ENCODE measurements at places on chromosomes 3 and 15. TPM values are rescaled to one million over a fixed set of nuclear protein-coding genes. Genes with fewer than 3 reads are reported as not detected.

- no peak for DNase-seq
These were observed 6.4 kb upstream of the C15orf39 start for GRCh38 chr15:75195122-75195765.

- DNase-seq, result no peak
These were observed 463.9 kb downstream of the EPHA3 start for GRCh38 chr3:89571298-89571697.

DNA sequence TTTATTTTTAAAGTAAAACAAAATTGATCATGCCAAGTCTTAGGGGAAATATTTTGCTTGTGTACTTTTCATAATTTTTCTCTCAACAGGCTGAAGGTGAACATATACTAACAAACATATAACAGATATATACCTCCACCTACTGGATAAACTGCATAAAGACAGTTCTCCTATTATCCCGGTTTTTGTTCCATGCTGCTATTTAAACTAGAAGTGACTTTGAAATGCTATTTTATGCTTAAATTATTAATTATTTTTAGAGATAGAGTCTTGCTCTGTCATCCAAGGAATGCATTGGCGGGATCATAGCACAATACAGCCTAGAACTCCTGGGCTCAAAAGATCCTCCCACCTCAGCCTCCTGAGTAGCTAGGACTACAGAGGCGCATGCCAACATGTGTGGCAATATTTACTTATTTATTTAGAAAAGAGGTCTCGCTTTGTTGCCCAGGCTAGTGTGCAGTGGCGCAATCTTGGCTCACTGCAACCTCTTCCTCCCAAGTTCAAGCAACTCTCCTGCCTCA lies 49.8 kb downstream of the ST3GAL6 start:
- DNase-seq, result no peak

- no peak for DNase-seq
These were observed 844 bp downstream of the IMPG2 start for GRCh38 chr3:101319531-101319930.

GRCh38 chr15:93417631-93418030 lies 328.6 kb upstream of the RGMA start:
- DNase-seq, result no peak

DNA sequence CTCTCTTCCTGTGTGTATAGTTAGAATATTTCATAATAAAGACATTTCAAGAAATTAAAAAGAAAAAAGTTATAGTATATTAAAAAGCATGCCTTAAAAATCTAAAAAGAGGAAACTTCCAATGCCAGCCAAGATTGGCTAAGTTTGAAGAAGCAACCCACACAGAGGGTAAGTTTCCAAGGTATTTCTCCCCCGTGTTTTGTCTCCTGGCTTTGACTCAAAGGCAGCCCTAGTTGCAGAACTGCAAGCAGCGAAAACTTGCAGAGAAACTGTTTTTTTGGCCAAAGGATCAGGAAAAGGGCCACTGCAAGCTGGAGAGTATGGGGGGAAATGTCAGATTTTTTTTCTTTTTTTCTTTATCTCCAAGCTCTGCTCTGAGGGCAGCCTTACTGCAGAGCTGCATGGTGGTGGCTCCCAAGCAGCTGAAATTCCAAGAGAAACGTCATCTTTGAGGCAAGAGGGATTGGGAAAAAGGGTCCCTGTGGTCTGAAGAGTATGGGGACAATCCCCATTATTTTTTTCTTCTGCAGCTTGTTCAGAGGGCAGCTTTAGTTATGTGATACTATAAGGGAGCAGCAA lies 23.0 kb downstream of the HACL1 start:
- DNase-seq, result no peak

GRCh38 chr3:166110102-166110501 lies 272.9 kb upstream of the BCHE start:
- no peak for DNase-seq

DNA sequence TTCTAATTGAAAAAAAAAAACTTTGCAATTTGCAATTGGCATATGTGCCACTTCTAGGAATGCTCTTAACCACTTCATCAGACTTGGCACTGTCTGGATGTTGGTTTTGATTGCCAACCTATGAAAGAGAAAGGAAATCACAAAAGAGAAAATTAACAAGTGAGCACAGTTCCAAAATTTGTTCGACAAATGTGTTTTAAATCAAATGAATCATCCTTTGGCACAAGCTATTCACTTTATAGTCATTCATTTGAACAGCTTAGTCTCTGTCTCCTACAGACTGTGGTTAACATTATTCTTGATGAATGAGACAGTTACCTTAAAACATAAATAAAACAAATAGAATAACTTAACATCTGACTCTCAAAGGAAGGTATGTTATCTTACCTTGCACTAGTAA lies 265.0 kb downstream of the EPHA3 start:
- no peak for DNase-seq

GRCh38 chr15:33639051-33639450 lies 328.3 kb downstream of the RYR3 start:
- no peak for DNase-seq

DNA sequence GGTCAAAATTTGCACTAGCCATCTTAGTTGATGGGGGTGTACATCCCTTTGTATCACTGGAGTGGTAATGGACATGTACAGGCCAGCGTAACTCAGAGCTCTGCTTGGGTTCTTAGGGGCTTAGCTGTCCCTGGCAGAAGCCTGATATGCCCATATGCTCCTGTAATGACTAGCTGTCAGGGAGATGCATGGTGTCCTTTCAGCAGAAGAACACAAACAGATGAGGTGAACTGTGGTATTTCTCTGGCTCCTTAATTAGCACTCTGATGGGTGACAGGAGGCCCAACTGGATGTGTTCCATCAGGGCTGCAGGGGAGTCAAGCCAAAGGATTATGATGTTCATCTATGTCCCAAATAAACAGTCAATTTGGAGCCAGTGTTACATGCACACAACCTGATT lies 774.5 kb downstream of the AGBL1 start:
- no peak for DNase-seq

DNA sequence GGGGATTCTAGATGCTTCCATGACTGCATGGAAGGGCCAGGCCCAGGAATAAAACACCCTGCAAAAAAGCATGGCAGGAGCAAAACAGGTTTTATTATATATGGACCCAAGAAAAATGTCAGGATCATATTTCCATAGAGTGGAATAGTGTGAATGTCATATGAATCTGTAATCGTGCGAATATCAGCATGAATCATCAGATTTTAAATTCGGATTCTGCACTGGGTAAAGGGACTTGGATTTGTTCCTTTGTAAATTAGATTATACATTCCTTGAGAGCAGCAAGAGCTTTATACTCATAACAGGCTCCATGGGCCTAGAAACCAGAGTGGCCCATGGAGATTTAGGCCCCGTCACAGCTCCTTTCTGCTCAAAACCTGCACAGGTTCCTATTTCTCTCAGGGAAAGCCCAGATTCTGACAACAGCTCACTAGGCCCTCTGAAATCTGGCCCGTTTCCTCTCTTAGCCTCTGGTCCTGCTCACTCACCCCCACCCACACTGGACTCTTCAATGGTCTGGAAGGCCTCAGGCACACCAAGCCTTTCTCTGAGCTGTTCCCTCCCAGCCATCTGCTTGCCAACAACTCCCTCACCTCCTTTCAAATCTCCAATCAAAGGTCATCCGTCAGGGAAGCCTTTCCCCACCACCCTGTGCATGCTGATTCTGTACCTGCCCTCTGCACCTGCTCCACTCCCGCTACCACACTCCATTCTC lies 76.0 kb downstream of the FEM1B start:
- DNase-seq, result no peak

- no peak for DNase-seq
These were observed 192.3 kb downstream of the OCA2 start for GRCh38 chr15:27906802-27907201.

DNA sequence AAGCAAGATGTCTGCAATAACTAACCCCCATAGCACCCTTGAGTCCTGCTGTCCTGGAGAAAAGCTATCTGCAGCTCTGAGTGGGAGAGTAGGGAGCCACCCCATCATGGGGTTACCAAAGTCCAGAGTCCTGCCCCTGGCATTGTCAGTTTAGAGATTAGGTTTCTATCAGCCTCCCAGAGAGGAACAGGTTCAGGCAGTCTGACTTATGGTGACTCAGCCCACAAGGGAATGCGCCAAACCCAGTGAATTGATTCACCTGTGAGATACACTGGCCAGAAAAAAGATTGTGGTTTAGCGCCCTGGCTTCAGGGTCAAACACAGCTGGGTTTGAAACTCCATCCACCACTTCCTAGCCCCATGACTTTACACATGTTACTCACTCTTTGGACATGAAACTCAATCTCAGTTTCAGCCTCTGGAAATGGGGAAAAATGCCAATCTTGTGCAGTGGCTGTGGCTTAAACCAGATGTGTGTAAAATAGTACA lies 263.6 kb upstream of the HES1 start:
- no peak for DNase-seq

DNA sequence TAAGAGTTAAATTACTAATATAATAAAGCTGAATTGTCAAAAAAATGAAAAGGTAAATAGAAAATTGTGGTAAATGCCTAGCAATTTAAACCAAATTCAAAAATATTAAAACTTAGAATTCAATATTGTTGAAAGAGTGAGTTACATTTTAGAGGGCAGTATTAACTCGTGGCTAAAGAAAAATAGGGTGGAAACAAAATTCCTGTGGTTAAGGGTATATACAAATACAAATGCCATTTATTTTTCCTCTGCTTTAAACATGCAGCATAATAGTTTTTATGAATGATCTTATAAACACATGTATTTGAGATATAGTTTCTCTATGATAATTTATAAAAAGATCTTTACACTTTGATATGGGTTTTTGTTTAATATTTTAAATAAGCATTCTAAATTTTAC lies 79.0 kb downstream of the NEDD4 start:
- DNase-seq, result no peak

DNA sequence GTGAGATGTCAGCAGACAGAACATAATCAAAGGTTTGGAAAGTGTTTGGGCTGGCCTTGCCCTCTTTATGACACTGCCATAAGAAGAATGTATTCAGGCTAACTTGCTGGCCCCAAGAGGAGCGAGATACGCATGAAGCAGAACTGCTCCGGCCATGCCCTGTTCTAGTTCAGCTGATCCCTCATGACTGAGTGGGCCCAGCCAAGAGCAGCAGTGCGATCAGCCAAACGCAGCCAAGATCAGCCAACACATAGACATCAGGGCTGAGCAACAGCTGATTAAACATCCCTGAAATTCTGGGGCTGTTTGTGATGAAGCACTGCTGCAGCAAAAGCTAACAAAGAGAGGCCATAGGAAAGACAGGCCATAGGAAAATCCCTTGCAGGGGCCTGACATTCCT lies 24.1 kb downstream of the POMGNT2 start:
- no peak for DNase-seq

Gene HDDC3
- total RNA-seq, result 11.8 TPM

Gene COLQ
- 41.7 TPM for total RNA-seq

Gene TPM1
- 14,297 TPM for total RNA-seq

Gene KLHL6
- 2.2 TPM for total RNA-seq

Gene RNF111
- 25.9 TPM for total RNA-seq

Measured in cardiac septum (tissue), 1 donor.